ENCODE measurements at places on chromosomes 7 and 10.

- no peak for DNase-seq
Measured at GRCh38 chr10:121323443-121323842, 274.8 kb downstream of the FGFR2 start.

GRCh38 chr7:96040250-96040772, 268.0 kb downstream of the DYNC1I1 start:
- no peak for DNase-seq

DNA sequence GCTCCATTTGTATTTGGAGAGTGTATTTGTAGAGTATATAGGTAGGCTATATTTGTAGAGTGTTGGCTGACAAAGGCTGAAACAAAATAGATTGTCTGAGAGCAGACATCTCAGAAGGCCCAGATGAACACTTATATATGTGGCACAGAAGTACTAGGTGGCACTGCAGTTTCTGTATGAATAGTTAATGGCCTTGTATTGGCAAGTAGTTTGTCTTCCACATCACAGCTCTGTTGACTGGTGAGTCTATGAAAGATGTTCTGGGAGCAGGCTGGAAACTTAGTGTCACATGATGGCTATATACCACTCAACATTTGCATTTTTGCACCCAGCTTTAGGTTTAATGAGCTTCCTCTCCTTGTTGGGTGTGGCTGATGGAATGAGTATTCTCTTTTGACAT, 51.9 kb downstream of the CCNY start:
- DNase-seq = no peak

DNA sequence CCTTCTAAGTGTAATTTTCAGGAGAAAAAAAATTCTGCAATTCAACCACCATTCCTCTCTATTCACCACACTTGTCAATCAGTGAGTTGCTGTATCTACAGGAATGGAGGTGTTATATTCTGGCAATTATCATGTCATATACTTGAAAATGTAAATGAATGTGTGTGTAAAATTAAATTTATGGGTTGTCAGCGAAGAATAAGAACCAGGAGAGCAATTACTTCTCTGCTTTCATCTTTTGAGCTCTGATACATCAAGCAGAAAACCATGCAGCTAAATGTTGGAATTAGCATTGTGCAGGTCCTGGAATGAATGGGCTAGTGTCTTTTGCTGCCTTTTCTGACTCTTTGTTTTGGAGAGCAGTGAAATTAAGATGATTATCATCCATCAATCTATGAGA, 207.6 kb downstream of the FOXP2 start:
- no peak for DNase-seq

- peak; percentile 55 for DNase-seq
Measured at GRCh38 chr10:132544744-132545658, 7.4 kb downstream of the INPP5A start.

- no peak for DNase-seq
Measured at GRCh38 chr10:30870896-30871295, 160.8 kb downstream of the ZNF438 start.

GRCh38 chr7:157689269-157690057, 352.7 kb downstream of the DNAJB6 start:
- peak; percentile 82 for DNase-seq

GRCh38 chr7:92843034-92843760, 6.8 kb upstream of the CDK6 start:
- no peak for DNase-seq

DNA sequence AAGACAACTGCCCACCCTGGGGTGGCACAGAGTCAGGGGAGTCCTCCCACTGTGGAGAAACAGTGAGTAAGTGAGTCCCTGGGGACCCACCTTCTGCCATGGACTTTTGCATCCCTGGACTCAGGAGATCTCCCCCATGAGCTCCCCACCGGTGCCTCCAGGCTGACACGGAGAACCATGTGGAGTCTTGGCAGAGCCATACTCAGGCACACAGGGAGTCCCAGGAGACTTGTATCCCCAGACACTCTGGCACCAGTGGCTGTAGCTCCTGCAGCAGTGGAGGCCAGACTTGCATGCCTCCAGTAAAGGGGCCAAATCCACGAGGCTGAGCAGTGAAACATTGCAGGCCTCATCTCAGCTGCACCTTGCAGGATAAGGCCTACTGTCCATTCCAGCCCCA, 791.4 kb downstream of the PCDH15 start:
- no peak for DNase-seq

- peak; percentile 8 for DNase-seq
Measured at GRCh38 chr7:78587443-78588044, 789.0 kb downstream of the PHTF2 start.

GRCh38 chr10:33618196-33618595, 283.7 kb upstream of the NRP1 start:
- no peak for DNase-seq

DNA sequence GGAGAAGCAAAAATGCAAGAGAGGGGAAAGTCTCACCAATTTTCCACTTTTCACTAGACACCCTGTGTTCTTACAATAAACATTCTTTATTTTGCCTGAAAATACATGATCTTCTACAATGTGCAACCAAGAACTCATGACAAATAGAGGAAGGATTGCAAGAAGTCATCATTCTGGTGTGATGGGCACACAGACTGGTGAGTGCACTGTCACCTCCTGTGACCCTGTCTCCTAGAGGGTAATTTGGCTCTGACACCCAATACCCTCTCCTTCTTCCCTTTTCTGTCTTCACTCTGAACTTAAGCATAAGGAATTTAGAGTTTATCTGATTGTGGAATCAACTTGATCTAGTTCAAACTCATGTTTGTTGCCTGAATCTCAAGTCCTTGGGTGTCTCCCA, 153.7 kb downstream of the SH2D4B start:
- no peak for DNase-seq

DNA sequence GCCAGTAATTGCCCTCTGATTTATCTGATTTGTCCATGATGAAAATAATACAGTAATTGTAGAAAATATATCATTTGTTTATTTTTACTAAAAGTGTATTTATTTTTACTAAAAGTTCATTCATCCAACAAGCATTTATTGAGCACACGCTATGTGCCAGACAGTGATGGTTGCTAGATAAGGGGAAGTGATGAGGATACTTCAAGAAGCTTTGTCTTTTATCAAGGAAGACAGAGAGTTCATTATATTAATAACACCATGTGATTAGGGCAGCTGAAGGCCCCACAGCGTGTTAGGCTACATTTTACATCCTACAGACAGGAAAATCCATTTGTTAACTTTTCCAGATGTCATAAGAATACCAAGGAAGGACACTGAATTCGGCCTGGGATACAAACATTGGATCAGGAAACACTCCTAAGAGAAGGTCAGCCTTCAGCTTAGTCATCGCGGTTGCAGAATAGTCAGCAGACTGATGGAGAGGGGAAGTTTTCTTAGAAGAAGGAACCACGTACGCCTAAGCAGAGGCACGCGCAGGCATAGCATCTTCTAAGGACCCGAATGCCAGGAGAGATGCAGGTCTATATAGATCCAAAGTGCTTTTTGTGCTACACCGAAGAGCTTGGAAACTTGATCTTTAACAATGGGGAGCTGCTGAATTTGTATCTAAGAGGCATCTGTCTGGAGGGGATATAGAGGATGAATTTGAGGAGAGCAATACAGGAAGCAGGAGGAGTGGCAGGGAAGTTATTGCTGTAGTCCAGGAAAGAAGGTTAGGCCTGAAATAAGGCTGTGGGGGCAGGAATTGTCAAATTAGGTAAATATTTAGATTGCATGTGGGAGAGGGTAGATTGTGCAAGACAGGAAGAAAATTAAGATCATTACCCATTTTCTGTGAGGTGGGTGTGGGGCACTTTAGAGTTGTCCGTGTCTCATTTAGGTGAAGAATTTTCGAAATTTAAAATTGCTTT, 85.7 kb downstream of the LRGUK start:
- no peak for DNase-seq

DNA sequence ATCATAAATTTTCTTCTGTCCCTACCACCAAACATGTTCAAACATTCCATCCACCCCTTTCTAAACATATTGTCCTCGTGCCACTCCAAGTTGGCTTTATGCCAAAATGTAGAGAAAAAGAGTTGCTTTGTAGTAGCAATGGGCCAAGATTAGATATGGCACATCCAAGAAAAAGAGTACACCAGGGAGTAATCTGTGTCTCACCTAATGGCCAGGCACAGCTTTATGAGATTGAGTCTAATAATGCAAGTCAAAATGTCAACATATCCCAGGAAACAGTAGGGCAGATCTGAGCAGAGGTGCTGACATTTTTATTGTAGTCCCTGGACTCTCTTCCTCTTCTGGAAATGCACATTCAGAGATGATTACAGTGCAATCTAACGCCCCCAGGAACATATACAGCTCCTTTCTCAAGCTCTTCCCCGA, 5.7 kb upstream of the OR6V1 start:
- DNase-seq = no peak

DNA sequence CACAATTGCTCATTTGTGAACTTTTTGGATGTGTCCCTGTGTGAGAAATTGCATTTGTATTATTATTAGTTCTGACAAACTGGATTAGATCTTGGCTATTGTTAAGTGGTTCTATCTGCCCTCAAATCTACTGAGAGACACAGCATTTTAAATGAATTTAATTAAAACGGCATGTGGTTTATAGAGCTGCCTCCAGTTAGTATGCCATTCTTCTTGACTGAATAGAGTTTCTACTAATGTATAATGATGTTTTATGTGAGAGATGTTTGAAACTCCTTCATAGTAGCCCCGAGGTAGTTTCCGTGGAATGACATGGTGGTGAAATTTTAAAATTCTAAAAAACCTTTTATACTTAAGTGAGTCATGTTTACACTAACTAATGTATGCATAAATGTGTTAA, 110.9 kb downstream of the DYNC1I1 start:
- no peak for DNase-seq

- DNase-seq = peak; percentile 77
Measured at GRCh38 chr10:97020452-97021400, 165.0 kb downstream of the SLIT1 start.

DNA sequence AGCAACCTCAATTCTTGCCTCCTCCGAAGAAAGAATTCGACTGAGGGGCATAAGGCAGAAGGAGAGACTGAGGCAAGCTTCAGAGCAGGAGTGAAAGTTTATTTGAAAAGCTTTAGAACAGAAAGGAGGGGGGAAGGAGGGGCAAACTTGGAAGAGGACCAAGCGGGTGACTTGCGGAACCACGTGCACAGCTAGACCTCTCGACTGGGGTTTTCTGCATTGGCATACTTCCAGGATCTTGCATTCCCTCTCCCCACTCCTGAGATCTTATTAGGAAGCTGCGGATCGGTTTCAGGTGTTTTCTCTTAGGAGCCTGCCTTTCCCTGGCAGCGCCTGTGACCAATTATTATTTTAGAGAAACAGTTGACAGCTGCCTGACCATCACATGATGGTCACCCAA, 20.3 kb upstream of the CPXM2 start:
- DNase-seq = no peak

DNA sequence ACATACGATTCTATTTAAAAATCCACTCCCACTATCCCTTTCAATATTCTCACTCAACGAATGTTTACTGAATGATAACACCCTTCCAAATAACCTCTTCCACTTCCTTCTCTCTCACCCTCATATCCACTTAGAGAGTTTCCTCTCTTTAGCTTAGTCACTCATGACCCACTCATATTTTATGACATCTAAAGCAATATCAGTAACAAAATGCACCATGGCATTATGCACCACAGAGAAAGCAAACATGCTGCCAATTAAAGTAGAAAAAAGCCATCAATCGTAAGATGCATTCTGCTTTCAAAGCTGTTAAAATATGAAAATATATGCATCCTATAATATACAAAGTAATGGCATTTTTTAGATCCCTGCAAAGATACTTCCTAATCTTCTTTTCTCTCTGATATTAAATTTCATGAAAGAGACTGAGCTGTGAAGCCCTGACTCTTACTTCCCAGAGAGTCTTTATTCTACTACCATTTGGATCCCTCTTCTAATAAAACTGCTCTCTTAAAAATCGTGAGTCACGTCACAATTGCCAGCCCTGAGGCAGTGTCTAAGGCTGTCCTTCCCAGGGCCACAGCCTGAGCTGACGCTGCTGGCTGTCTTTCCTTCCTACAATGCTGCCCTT, 283.0 kb upstream of the KLF6 start:
- no peak for DNase-seq

- DNase-seq = no peak
Measured at GRCh38 chr10:24239289-24240040, 30.5 kb downstream of the KIAA1217 start.

DNA sequence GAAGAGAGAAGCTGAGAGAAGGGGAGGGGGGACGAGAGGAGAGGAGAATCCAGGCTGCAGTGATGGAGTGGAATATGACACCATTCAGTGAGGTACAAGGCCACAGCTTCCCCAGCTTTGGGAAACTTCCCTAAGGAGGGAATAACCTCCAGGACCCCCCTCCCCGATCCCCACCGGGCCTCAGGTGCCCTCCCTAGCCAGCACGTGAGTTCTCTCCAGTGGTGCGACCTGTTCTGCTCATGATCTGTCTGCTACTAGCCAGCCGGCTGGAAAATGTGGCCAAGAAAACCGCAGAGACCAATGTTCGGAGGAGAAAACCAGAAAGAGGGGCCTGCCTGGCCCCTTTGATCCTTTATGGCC, 39.9 kb upstream of the AGK start:
- peak; percentile 71 for DNase-seq

GRCh38 chr10:59562126-59562525, 147.5 kb downstream of the SLC16A9 start:
- DNase-seq = no peak

GRCh38 chr10:112471878-112472487, 25.0 kb downstream of the VTI1A start:
- peak; percentile 33 for DNase-seq

DNA sequence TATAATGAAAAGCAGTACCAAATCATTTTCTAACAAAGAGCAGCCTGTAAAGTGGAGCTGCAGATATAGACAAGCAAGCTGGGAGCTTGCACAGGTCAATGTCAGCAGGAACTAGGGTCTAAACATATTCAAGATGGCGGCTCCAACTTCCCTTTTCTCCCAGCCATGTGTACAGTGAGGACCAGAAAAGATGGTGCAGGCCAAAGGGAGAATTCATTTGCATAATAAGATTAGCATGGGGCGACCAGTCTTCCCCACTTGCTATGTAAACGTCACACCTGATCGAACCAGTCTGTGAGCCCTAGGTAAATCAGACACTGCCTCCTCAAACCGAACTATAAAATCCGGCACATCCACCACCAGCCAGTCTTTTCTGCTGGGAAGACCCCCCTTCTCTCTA, 4.4 kb upstream of the RAPGEF5 start:
- no peak for DNase-seq
